HCEC 1CT (cell line): ENCODE measurements at places on chromosomes 11 and 22.
A peak's percentile ranks its signal among the peaks of the same experiment; 100 is the strongest.

- DNase-seq = no peak
These were observed 4.6 kb upstream of the CCDC188 start for GRCh38 chr22:20155330-20156041.

DNA sequence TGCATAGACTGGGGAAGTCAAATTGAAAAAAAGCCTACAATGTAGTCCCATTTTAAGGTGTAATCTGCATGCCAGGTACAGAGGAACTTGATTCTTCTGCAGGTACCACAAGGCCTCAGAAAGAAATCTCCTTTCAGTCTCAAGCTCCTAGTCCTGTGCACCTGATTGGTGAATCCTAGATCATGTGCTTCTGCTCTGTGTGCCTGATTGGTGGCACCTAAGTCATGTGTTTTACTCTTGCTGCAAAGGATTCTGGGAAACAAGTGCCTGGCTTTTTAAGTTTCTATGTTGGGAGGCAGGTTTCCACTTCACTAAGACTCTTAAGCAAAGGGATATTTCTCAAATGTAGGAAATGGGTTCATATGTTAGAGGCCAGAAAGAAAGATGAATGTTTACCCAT is 29.1 kb downstream of the INSC start:
- no peak for DNase-seq

GRCh38 chr11:73019449-73019848 is 122.7 kb downstream of the FCHSD2 start:
- DNase-seq = no peak

DNA sequence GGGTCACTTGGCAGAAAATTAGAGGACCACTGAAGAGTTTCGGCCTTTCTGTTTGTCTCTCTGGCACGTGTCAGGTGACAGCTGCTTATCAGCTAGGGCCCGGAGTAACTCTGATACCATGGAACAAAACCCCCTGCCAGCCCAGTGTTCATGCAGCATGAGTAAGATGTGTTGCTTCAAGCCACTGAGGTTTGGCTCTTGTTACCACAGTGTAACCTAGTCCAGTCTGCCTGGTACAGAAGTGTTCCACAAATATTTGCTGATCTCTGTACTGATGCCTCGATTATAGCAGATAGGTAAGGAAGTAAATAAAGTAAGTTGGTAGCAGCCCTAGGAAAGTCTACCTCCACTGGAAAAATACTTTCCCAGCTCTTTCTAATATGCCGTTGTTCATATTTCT is 20.5 kb upstream of the ETS1 start:
- no peak for DNase-seq

DNA sequence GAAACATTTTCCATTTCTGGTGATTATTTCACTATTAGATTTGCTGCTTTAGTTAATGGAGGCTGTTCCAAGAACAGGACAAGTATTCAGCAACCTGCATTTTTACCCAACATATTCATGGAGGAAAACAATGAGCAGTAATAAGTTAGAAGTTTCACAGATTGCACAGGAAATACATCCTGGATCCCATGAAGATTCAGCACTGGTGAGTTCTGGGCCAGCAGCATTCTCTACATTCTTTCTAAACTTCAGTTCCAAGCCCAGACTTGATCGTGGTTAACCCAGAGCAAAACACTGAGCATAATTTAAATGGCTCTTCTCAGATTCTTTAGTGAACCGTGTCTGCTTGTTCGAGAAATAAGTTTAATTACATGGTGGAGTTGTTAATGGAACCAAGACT is 3.8 kb downstream of the FJX1 start:
- peak; percentile 76 for DNase-seq

- no peak for DNase-seq
These were observed 13.2 kb upstream of the ADA2 start for GRCh38 chr22:17232406-17232805.

- no peak for DNase-seq
These were observed 235.0 kb upstream of the ZC3H12C start for GRCh38 chr11:109858152-109858551.

- peak; percentile 32 for DNase-seq
These were observed 23.1 kb upstream of the CBX7 start for GRCh38 chr22:39175353-39176142.

DNA sequence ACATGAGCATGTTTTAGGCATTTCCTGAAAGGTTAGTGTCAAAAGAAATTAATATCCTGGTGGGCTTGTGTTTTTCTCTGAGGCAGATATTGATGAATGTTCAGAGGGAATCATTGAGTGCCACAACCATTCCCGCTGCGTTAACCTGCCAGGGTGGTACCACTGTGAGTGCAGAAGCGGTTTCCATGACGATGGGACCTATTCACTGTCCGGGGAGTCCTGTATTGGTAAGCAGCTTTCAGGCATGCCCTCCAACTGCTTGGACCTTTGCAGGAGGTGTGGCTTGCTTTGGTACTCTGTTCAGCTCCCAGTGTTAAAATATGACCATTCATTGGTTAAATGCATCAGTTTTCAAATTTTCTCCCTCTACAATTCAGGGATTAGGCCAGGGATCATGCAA is 658.6 kb upstream of the ANO5 start:
- DNase-seq = no peak

- no peak for DNase-seq
These were observed 1850.2 kb upstream of the RAG2 start for GRCh38 chr11:38448284-38448683.

GRCh38 chr22:38981005-38981991 is 849 bp upstream of the APOBEC3B start:
- no peak for DNase-seq

GRCh38 chr11:123239191-123240150 is 44.4 kb upstream of the CLMP start:
- no peak for DNase-seq

GRCh38 chr11:58446294-58446693 is 4.3 kb upstream of the OR5B12 start:
- no peak for DNase-seq

DNA sequence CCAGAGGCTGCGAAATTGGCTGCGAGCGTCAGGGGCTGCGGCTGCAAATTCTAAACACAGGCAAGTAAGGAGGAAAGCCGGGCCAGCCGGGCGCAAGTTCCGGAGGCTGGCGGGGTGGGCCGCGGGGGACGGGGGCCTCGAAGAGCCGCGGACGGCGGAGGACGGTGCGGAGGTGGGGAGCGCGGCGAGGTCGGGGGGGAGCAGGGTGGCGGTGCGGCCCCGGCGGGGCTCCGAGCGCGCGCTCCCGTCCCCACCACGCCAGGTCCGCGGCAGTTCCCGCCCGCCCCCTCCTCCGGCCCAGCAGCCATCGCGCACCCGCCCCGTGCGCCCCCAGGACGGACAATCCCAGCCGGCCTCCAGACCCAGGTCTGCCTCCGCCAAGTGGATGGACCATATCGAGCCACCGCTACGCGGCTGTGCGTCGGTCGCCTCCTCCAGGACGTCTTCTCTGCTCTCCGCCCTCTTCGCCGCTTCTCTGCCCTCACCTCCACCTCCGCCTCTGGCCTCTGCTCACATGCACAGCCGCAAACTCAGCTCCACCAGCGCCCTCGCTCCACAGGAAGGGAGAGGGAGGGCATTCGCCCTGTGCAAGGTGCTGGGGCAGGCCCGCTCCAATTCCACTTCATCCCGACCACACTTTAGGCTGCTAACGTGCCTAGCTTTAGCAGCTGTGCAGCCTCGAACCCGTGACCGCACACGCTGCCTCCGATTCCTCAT is 7.2 kb downstream of the ELFN2 start:
- no peak for DNase-seq

DNA sequence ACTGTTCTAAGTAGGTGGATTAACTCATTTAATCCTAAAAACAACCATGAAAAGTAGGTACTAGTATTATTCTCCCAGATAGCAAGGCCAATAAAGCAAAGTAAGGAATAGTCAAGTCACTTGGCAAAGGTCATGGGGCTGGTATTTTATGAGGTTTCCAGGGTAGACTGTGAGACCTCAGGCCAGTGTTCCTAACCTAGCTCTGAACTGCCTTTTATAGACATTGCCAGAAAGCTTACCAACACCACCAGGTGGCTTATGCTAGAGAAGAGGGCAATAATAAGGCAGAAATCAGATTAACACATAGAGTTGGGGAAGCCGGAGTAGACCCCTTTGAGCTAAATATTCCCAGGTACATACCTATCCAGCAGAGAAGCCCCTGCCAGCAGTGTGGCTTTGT is 490.9 kb upstream of the TENM4 start:
- DNase-seq = no peak

- DNase-seq = no peak
These were observed 65.7 kb downstream of the SGSM1 start for GRCh38 chr22:24871611-24872205.

DNA sequence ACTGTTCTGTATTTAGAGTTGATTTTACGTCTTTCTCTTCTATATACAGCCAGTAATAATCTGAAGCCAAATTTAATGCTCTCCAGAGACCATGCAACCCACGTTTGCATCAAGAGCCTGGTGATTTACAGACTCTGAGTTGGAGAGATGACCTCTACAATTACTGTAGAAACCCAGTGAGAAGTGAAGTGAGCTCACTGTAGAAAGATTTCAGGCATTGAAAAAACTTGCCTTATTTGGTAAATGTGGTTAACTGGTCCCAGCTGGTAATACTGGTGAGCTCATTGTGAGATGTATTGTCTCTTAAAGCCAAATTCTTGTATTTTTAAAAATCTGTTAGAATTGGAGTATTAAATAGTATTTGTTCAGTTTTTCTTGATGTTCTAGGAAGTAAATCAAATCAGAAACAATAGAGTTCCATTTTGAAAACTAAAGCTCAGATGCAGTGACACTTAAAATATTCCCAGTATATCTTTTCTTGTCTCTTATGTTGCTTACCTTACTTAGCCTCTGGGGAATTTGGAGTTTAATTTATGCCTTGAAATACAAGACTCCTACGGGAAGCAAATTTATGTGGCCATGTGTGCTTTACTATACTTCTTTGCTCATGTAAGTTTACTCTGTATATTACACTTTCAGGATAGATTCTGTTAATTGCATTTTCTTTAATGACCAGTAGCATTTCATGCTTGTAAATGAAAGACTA is 189.9 kb downstream of the ARHGAP42 start:
- peak; percentile 97 for DNase-seq

DNA sequence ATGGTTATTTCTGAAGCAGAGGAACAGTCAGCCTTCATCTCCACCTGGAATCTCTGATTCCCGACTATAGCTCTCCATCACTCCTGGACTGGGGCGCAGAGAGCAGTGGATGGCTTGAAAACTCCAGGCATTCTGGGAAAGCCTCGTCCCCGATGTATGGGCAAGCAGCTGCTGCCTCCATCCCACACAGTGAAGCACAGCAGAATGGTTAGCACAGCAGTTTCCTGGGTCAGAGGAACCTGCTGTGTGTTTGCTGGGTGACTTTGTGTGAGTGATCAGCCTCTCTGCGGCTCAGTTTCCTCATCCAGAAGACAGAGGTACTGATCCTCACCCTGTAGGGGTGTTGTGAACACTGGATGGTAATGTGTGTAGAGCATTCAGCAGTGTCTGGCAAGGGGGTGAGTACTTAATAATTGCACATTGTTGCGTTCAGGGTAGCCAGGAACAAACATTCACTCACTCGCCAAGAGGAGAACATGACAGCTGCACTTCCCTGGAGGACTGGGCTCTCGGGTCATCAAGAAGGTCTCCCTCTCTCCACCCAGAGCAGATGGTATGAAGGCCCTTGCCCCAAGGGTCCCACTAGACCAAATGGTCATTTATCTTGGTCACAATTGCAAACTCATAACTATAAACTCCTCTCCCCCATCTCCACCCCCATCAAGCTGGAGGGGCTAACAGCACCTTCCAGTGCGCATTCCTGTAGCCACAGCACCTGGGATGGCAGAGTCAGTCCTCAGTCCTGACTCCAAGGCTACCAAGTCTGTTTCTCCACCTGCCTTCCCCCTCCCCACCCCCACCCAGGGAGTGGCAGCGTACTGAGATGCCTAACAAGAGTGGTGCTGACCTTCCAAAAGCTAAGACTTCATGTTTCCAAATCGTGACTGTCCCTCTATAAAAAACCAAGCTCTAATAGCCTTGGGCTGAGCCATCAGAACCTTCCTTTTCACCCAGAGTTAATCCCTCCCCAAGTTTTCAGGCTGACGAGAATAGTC is 1.5 kb upstream of the CHST1 start:
- no peak for DNase-seq

GRCh38 chr11:128464878-128465450 is 122.4 kb downstream of the ETS1 start:
- DNase-seq = no peak

DNA sequence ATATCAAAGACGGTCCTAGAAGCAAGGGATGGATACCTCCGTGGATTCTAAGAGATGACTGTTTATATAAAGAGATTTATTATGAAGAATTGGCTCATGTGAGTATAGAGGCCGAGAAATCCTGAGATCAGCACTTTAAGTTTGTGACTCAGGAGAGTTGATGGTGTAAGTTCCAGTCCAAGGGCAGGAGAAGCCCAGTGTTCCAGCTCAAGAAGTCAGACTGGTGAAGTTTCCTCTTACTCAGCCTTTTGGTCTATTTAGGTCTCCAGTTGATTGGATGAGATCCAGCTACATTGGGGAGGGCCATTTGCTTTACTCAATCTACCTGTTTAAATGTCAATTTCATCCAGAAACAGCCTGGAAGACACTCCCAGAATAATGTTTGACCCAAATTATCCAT is 45.1 kb downstream of the TSPAN18 start:
- DNase-seq = no peak

DNA sequence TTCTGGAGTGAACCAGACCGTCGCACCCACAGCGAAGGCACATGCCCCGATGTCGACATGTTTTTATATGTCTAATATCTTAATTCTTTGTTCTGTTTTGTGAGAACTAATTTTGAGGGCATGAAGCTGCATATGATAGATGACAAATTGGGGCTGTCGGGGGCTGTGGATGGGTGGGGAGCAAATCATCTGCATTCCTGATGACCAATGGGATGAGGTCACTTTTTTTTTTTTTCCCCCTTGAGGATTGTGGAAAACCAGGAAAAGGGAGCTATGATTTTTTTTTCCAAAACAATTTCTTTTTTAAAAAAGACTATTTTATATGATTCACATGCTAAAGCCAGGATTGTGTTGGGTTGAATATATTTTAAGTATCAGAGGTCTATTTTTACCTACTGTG is 49.2 kb upstream of the OR4B1 start:
- DNase-seq = no peak

DNA sequence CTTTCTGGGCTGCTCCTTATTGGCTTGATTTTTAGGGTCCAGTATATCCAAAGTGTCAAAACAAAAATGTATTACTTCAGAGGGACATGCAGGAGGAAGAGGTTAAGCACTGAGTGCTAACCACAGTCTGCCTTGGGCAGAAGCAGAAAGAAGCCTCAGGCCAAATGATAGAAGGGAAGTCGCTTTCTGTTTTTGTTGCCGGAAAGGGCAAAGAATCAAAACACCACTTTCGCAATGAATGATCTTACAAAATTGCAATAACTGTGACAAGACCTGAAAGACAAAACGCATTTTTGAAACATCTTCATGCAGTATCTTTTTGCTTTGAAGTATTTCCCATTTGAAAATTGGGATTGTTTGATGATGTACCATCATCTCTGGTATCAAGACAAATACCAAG is 70.1 kb upstream of the PICALM start:
- no peak for DNase-seq
